Neural crest cell (in vitro differentiated cells): ENCODE measurements at places on chromosomes 11 and 22. TPM values are rescaled to one million over a fixed set of nuclear protein-coding genes. Genes with fewer than 3 reads are reported as not detected.

DNA sequence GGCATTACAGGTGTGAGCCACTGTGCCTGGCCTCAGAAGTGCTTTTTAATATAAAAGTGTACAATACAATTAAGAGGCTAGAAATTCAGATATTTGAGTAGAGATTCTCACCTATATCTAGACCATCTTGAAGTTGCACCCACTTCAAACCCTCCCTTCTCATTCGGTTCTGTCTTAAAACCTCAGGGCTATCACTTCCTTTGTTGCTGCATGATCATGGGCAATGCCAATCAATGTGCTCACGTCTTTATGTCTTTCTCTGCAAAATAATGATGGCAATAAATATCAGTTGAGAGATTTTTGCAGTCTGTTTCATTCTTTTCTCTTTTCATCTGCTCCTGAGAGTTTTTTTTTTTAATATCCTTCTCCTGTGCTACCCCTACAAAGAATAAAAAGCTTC lies 9.3 kb upstream of the NUP160 start:
- DNase-seq, result no peak

DNA sequence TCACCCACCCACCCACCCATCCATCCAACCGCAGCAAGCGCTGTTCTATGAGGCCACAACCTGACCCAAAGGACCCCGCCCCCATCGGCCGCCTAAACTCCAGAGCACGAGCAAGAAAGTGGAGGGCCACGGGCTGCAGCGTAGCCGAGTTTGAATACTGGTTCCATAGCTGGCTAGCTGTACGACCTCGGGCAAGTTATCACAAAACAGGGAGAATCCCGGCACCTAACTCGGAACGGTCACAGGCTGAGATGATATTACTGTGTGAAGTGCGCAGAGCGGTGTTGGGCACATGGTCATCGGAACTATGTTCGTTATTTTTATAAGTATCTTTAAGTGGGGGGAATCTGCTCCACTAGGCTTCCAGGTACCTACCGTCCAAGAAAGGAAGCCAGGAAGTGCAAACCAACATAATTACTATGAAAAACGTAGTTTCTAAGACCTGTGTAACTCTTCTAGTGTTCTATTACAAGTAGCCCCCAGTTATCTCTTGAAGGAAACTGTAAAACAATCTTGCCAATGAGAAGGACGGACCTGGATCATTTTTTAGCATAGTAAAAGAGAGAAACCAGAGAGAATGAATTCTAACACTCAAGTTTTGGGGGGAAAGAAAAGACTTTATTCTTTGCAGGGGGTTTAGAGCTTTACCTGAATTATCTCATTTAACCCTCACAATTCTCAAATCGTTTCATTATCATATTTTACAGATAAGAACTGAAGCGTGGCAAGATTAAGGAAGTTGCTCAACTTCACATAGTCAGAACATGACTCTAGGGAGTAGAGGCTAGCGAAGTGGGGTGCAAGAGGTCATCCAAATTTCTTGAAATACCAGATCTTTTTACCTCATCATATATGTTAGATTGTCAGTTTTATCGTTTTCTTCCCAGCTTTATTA lies 663 bp upstream of the BUD13 start:
- peak; percentile 60 for DNase-seq

DNA sequence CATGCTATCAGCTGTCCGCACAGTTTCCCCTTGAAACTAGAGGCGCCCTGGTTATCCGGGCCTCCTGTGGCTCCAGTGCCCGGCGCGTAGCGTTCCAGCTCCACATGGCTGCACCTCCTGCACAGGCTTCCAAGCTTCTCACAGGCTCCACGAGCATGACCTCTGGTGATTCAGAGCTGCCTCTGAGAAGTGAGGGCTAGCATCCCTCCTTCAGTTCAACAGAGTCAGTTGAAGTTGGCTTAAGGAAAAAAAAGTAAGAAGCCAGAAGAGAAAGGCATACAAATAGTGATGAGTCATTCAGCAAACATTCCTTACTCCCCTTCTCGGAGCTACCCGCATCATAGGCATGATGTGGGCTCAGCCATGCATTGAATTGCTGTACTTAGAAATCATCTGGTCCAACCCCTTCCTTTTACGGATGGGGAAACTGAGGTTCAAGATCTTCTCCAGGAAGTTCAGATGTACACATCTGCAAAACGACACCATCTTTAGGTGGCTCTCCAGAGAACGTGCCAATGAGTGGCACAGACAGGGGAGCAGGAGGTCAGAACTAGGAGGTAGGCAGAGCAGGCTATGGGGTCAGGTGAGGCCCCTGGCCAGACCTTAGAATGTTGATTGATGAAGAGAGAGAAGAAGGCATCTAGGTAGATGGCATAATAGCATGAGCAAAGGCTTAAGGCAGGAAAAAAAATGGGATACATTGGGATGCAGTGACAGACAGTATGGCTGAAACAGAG lies 216.3 kb upstream of the TBCEL start:
- no peak for DNase-seq

DNA sequence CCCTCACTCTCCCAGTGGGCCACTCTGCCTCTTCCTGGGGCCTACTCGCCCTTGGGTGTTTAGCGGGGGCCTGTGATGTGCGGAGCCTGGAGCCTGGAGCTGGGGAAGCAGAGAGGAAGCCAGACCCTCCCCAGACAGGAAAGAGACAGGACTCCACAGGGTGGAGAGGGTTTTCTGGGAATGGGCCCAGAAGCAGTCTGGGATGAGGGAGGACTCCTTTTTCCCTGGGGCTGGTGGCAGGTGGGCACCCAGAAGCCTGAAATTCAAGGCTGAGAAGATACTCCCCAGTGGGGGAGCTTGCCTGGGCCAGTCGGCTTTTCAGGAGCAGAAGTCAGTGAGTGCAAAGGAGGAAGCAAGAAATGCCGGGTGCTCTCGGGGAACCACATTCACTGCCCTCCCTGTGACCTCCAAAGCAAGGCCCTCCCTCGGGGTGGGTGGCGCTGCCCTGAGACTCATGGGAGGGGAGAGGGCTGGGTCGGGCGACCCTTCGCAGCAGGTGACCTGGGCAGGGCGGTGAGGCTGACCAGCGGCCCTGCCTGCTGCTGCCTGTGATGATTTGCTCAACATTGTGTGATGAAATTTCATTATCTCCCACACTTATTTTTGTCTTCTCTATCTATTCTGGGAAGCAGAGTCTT lies 1377.4 kb downstream of the BRD1 start:
- DNase-seq, result no peak

DNA sequence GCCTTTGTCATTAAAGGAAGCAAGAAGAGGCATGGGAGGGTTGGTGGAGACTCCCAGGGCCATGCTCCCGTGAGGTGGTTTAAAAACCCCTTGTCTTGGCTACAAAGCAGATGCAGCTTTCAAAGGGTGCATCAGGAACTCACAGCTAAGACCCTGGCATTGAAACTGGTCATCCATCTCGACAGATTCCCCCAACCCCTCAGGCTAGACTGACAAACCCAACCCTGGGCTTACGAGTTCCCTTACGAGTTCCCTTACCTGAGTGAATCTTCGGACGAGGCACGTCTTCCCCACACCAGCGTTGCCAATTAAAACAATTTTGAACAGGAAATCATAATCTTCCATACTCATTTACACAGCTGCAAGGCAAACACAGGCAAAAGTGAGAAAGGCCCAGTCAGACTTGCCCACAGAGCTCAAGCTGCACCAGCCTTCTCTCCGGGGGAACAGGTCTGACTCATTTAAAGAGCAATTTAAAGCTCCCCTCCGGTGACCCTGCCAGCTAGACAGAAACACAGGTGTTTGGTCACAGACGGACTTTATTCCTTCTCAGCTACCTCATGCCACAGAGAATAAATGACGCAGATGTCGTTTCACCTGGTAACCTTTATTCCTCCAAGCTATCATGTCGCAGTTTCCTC lies 74.6 kb downstream of the RAB30 start:
- no peak for DNase-seq

DNA sequence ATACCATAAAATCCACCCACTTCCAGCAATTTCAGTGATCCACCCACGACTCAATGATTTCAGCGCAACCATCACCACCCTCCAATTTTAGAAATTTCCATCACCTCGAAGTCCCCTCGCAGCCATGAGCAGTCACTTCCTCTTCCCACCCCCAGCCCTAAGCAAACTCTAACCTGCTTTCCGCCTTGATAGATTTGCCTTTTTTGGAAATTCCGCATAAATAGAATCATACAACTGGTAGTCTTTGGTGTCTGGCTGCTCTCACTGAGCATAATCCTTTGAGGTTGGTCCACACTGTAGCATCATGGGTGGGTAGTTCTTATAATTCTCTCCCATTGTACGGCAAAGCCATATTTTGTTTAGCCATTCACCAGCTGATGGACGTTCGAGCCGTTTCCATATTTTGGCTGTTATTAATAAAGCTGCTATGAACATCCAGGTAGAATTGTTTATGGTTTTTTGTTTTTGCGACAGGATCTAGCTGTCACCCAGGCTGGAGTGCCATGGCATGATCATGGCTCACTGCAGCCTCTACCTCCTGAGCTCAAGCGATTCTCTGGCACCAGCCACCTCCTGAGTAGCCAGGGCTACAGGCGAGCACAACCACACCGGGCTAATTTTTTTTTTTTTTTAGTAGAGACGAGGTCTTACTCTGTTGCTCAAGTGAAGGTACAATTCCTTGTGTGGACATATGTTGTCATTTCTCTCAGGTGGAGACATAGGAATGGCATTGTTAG lies 16.0 kb downstream of the PIM3 start:
- no peak for DNase-seq

DNA sequence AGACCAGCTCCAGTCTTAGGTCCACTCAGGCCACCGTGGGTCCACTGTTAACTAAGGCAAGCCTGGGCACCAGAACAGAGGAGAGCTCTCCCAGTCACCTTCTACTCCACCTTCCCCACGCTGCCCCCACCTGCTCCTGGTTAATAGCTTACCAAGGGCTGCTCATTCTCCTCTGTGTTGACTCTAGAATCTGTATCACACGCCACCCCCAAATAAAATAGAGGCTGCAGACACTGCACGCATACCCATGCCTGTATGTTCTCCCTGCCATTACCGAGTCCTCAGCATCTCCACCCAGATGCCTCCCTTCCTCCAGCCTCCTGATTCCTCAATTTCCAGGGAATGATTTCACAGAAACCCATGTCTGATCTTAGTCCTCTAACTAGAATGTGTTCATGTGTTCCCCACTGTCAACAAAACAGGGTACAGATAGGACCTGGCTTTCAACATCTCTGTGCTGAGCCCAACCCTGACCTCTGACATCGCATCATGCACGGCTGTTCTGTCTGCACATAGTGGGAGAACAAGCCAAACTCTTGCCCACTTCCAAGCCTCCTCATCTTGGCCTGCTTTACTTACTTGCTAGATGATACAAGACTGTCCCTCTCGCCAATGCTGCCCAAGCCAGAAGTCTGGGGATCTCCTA lies 49.8 kb downstream of the SMCO4 start:
- DNase-seq, result no peak

DNA sequence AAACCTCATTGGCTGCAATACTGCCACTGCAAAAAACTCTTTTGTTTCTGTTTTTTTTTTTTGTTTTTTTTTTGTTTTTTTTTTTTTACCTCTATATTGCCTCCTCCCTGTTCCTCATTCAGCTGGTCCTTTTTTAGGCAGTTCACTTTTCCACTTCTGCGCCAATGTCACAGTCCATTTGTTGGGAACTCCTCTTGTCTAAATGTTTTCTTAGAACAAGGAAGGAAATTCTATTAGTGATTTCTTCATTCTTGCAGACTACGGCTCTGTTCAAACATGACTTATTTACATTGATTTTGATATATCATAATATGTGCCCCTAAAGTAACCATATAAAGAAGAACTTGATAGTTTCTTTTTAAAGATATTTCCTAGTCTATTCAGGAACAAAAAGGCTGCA lies 2.9 kb downstream of the FAM118B start:
- no peak for DNase-seq

- no peak for DNase-seq
These were observed 109.4 kb downstream of the GRIA4 start for GRCh38 chr11:105719073-105719822.

- DNase-seq, result no peak
These were observed 1221.0 kb downstream of the JRKL start for GRCh38 chr11:97610854-97611253.

- DNase-seq, result no peak
These were observed 102.4 kb downstream of the LRRC32 start for GRCh38 chr11:76568139-76568538.

DNA sequence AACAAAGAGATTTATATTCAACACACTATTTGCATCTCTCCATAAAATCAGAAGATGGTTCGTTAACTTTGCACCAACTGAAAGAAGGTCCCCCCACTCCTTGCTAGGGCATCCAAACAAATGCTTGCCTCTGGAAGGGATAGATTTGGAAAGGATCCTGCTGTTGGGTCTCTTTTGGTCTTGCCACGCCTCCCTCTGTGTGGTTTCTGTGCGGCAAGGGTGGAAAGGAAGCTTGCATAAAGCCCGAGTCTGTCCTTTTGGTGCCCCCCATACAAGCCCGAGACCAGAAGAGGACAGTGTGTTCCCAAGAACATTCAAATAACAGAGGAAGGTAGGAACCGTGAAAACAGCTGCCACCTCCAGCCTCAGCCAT lies 15.1 kb downstream of the SCGB1A1 start:
- no peak for DNase-seq

DNA sequence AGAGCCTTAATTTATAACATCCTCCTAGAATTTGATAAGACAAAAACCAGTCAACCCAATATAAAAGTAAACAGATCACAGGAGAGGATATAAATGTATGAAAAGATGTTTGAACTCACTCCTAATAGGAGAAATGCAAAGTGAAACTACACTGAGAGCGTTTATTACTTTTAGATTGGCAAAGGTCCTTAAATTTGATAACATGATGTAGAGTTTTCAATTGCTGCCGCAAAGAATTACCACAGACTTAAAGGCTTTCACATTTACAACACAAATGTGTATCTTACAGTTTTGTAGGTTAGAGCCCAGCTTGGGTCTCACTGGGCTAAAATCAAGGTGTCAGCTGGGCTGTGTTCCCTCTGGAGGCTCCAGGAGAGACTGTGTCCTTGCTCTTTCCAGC lies 9.1 kb upstream of the POU2AF2 start:
- DNase-seq, result no peak

GRCh38 chr11:33984682-33985389 lies 66.7 kb upstream of the CAPRIN1 start:
- no peak for DNase-seq

DNA sequence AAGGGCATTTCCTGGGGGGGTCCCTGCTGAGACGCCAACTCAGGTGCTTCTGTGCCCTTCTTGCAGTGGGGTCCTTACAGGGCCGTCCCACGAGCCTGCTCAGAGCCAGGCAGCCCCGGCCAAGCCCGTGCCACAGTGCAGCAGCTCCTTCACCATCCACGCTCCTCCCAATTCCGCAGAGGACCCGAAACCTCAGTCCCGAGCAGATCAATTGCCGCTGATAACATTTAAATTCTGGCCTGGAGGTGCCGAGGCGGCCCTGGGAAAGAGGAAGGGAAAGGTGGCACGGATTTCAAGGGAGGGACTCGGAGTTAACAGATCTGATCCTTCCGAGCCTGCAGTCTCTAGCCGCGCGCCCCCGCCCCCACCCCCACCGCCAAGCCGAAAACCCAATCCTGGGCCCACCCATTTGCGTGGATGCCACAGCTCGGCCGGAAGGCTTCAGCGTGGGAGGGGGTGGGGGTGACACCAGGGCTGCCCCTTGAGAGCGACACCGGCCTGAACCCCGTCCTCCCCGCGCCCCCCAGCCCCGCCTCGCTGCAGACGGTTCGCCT lies 32.3 kb upstream of the JAM3 start:
- DNase-seq, result no peak

Gene CADM1
- 112 and 121 TPM in 2 replicates for total RNA-seq

Gene MMP1
- total RNA-seq, result not detected in 2 replicates

Gene TBX10
- not detected in 2 replicates for total RNA-seq
